ENCODE measurements at places on chromosomes 16 and 17.

DNA sequence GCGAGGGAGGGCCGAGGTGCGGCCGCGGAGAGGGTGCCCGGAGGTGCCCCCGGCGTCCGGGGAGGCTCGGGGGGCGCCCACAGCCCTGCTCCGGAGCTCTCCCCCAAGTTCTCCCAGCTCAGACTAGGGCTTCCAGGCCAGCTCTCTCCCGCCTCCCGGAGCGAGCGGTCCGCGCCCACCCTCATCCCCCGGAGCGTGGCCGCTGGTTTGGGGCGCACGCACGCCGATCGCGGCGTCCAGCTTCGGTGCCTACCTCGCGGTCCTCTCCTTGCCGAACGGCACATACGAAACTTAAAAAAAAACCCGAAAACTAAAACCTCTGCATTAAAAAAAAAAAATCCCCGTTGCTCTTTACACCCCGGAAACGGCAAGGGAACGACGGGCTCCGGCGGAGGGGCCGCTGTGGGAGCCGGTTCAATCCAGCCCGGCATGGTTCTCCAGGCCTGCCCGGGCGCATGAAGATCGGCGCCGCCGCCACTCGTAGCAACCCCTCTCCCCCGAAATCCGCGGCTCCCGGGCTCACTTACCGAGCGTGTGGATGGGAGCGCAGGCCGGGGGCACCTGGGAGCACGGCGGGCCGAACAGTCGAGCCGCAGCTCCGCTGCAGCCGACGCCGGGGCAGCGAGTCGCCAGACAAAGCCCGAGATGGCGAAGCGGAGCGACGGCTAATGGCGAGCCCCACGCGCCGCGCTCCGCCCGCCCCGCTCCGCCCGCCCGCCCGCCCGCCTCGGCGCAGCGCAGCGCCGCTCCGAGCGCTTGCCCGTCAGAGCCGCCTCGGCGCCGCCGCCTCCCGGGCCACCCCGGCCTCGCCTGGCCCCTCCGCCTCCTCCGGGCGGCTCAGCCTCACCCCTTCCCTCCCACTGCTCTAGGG lies 973 bp upstream of the UBTF start:
- DNase-seq = peak; percentile 61

- peak; percentile 42 for DNase-seq
These were observed 27.0 kb upstream of the NTN1 start for GRCh38 chr17:8994319-8994718.

DNA sequence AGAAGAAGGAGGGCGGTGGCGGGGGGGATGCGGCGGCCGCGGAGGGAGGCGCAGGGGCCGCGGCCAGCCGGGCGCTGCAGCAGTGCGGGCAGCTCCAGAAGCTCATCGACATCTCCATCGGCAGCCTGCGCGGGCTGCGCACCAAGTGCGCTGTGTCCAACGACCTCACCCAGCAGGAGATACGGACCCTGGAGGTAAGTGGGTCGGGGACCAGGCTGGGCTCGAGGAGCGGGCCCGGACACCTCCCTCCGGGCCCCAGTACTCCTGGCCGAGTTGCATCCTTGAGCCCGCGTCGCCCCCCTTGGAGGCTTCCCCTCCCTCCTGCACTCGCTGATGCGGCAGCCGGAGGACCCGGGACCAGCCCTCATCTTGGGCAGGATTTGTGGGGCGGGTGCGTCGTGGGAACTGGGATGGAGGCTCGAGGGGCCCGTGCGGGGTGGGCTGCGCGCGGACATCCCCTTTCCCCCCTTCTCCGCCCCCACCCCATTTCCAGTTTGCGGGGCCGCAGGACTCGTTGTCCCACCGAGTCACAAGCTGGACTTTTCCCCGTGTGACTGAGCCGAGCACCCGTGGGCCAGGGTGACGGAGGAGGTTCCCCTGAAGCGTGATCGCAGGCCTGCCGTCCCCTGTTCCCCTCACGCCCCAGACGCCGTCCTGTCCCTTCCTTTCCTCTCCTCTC lies 572 bp downstream of the KSR1 start:
- no peak for DNase-seq

DNA sequence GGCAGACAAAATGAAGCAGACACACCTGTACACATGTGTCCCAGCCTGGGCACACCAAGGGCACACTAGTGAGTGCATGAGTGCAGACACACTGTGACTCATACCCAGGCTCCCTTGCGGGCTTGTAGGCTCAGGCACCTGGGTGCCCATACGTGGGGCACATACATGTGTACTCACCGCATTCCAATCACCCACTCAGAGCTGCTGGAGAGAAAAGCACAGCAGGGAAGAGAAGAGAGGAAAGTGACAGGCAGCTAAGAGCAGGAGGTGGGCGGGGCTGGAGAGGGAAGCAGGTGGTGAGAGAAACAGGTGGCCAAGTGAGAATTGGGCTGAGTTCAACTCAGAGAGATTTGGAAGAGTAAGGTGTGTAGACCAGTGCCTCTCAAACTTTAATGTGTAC lies 54.0 kb downstream of the TMEM132E start:
- DNase-seq = no peak

GRCh38 chr17:2180768-2181167 lies 122.8 kb downstream of the SMG6 start:
- no peak for DNase-seq

DNA sequence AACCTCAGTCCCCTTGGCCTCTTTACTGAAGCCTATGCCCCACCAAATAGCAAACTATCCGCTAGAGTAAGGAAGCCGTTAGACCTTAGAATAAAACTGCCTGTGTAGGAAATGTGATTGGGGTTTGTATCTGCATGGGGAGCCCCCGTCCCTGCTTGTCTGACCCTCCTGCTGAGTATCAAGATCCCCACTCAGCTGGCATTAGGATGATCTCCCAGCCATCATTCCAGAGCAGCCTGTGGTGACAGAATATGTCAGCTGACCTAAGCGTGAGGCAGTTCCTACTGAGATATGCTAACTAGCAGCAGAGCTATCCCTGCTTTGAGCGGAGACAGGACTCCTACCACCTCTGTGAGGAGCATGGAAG lies 645 bp upstream of the GFOD2 start:
- peak; percentile 52 for DNase-seq

GRCh38 chr17:72171703-72172667 lies 51.2 kb downstream of the SOX9 start:
- DNase-seq = no peak

DNA sequence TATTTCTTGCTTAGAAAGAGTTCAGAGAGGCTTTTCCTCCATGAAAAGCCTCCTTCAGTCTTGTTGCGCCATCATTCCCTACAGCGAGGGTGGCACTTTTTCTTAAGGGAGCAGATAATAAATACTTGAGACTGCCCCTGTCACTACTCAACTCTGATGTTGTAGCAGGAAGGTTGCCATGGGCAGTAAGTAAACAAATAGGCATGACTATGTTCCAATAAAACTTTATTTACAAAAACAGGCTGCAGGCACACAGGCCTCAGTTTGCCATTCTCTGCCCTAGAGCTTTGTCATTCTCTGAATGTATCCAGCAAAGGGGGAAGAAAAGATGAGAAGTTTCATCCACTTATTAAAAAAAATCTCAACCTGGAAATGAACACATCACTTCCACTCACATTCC lies 60.4 kb downstream of the MYOCD start:
- DNase-seq = no peak

DNA sequence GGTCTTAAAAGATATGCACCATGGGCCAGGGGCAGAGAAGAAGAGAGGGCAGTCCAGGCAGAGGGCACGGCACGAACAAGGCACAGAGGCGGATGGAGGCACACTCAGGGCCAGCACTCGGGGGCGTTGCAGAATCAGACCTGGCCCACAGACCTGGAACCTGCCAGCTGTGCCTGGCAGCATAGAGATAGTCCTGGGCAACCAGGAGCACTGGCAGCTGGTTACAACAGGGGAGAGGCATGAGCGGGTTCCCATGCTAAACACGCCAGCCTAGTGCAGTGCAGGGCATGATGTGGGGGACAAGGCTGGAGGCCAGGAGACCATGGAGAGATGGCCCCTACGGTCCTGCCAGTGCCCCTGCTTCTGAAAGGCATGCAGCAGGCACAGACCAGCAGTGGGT lies 56.9 kb upstream of the RBFOX3 start:
- DNase-seq = no peak

DNA sequence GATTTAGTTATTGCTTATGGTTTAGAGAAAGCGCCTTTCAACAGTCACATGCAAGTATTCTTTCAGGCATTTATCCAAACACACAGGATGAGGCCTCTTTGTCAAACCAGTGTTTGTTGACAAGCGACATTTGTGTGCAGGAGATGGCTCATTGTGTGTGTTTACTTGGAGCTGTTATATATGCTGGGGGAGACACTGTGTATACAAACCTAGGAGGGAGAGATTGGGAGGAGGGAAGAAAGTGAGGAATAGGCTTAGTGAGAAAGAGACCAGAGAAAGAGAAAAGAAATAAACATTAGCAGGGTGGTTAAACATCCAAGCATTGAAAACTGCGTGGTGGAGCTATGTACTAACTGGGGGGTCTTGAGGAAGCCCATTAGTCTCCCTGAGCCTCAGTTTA lies 437.6 kb downstream of the MAF start:
- no peak for DNase-seq

All from fibroblast of the aortic adventitia (primary cell).